ENCODE measurements at places on chromosomes 12 and 14. TPM values are rescaled to one million over a fixed set of nuclear protein-coding genes. Genes with fewer than 3 reads are reported as not detected.

DNA sequence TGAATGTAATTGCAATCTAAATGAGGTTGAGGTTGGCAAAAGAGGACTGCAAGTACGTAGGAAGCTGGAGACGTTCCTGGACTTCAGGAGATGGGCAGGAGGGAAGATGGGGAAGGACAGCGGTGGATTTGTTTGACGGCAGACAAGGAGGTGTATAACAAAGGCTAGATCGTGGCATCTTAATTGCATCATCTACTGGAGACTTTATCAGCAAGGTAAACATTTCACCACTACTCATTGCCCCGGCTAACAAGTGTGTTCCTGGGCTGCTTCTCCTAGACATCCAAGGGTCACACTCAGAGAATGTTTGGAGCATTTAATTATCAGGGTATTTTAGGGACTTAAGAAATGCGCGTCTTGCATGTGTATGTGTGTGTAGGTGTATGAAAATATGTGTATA lies 128.5 kb downstream of the KCNK10 start:
- H3K4me3 ChIP-seq: no peak overlapping the region
- peaks cover 5% of the 10 kb centered on the region for H3K4me1 ChIP-seq
- no peak for DNase-seq
- H3K27ac ChIP-seq: no peak overlapping the region
- no peaks in the 10 kb centered on the region for H3K36me3 ChIP-seq

DNA sequence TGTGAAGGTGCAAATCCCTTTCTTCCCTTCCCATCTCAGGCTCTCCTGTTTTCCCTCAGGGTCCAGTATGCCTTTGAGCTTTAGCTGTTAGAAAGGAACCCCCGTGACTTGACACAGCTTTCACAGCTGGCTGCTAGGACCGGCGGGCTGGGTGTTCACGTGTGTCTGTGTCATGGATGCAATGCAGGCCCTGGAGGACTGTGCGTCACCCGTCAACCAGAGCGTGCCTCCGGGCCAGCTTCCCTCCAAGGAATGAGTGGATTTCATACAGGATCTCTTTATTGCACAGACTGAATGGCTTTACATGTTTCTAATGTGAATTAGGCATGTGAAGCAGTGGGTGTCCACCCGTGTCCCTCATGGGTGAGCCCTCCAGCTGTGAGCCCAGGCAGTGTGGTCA lies 77.4 kb downstream of the AACS start:
- H3K27me3 ChIP-seq: no peaks in the 10 kb centered on the region
- H3K4me1 ChIP-seq: no peaks in the 10 kb centered on the region
- no peak overlapping the region for H3K4me3 ChIP-seq
- H3K36me3 ChIP-seq: no peaks in the 10 kb centered on the region
- DNase-seq: no peak

DNA sequence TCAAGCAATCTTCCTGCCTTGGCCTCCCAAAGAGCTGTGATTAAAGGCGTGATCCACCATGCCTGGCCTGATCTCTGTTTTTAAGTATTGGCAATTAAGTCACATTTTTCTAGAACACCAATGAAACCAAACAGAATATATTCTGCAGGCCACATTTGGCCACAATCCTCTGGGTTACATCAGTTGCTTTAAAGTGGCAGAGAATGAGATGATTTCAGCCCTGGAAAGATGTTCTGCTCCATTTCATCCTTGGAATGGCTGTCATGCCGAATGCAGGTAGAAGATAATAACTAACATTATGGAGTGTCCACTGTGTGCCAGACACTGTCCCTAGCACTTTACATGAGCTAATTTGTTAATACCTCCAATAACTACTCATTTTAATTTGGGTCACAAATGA lies 154.4 kb downstream of the PTPN11 start:
- no peak overlapping the region for H3K27ac ChIP-seq
- no peaks in the 10 kb centered on the region for H3K4me1 ChIP-seq
- no peaks in the 10 kb centered on the region for H3K27me3 ChIP-seq
- no peak overlapping the region for H3K4me3 ChIP-seq

- DNase-seq: no peak
- no peaks in the 10 kb centered on the region for H3K4me1 ChIP-seq
- H3K27ac ChIP-seq: no peak overlapping the region
- no peak overlapping the region for H3K4me3 ChIP-seq
- H3K27me3 ChIP-seq: no peaks in the 10 kb centered on the region
These were observed 1106.7 kb downstream of the SLC6A15 start for GRCh38 chr12:83805873-83806272.

GPX2 gene
- total RNA-seq: 5.7 TPM

DNA sequence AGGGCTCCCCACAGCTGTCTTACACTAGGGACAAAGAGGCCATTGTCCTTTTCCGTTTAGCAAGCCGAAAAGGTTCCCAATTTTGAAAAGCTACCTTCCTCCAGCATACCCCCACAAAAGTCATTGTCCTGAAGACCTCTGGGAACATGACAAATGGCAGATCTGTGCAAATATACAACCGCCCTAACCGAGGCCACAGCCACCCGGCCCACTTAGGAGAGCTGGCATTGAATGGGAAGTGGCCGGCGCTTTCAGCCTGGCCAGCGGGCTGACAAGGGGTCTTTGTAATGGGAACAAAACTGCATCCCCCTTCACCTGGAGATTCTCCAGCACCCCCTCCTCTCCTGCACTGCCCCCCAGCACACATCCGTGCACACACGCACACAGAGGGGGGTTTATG lies 48.1 kb upstream of the VASH1 start:
- no peak overlapping the region for H3K27ac ChIP-seq
- H3K4me1 ChIP-seq: no peaks in the 10 kb centered on the region
- no peaks in the 10 kb centered on the region for H3K36me3 ChIP-seq

MFAP5 gene
- 0.19 TPM for total RNA-seq

- DNase-seq: no peak
- H3K4me1 ChIP-seq: peaks cover 54% of the 10 kb centered on the region
- no peaks in the 10 kb centered on the region for H3K27me3 ChIP-seq
- H3K4me3 ChIP-seq: no peak overlapping the region
- no peaks in the 10 kb centered on the region for H3K36me3 ChIP-seq
These were observed 164.9 kb downstream of the ETV6 start for GRCh38 chr12:11814374-11814773.

GRCh38 chr14:48788771-48789170 lies 797.4 kb downstream of the RPS29 start:
- no peaks in the 10 kb centered on the region for H3K36me3 ChIP-seq
- DNase-seq: no peak
- H3K4me1 ChIP-seq: no peaks in the 10 kb centered on the region

All from pancreas (tissue), 10 donors.